ENCODE measurements at places on chromosomes 16 and 17.
A peak's percentile ranks its signal among the peaks of the same experiment; 100 is the strongest.

GRCh38 chr17:64315032-64315490 is 52.0 kb upstream of the TEX2 start:
- DNase-seq = no peak

DNA sequence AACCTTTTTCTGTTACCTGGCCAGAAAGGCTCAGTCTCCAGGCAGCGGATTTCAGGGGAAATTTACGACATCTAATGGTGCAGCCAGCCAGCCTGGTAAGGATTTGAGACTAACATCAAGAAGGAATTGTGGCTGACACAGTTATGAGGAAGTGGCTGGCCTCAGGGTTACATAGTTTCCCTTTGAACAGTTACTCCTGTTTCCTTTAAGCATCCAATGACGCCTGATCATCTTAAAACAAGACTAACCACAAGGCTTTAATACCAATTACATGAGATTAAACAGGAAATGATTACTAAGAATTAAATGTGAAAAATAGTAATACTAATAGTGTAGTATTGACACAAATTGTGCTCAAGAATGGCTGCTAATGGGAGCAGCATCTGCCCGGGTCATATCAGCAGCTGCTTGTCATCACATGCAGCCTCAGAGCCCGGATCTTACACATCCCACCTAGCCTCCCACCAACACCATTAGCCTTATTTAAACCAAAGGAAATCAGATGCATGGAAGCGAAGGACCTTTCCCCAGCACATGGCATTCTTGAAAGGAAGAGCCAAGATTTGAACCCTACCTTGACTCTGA is 431.8 kb downstream of the PMP22 start:
- peak; percentile 57 for DNase-seq

DNA sequence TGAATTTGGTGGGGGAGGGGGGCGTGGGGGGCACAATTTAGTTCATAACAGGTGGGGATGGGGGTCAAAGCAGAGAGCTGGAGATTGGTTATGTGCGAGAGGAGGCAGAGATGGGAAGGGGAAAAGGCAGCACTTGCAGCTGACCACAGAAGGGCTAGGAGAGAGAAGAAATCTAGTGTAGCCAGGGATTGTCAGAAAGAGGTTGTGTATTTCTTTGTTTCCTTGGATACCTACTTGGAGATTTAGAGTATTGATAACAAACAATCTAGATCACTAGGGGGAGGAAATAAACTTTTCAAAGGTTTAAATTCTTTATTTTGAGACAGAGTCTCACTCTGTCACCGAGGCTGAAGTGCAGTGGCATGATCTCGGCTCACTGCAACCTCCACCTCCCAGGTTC is 47.1 kb upstream of the YPEL2 start:
- no peak for DNase-seq

DNA sequence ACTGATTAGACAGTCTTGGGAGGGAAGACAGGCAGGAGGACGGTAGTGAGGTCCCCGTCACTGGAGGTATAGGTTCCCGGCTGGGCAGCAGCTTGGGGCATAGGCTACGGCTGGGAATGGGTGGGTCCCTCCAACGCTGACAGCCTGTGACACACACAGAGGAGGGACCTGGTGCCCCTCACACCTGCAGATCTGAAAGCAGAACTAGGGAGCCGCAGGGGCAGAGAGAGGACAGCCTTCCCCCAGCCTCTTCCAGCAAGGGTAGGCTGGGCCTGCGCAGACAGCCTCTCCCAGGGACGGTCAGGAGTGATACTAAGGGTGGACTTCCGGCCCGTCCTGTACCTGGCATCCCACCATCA is 2.0 kb downstream of the P2RX1 start:
- no peak for DNase-seq

- DNase-seq = no peak
Measured at GRCh38 chr16:51056331-51056730, 94.7 kb downstream of the SALL1 start.

DNA sequence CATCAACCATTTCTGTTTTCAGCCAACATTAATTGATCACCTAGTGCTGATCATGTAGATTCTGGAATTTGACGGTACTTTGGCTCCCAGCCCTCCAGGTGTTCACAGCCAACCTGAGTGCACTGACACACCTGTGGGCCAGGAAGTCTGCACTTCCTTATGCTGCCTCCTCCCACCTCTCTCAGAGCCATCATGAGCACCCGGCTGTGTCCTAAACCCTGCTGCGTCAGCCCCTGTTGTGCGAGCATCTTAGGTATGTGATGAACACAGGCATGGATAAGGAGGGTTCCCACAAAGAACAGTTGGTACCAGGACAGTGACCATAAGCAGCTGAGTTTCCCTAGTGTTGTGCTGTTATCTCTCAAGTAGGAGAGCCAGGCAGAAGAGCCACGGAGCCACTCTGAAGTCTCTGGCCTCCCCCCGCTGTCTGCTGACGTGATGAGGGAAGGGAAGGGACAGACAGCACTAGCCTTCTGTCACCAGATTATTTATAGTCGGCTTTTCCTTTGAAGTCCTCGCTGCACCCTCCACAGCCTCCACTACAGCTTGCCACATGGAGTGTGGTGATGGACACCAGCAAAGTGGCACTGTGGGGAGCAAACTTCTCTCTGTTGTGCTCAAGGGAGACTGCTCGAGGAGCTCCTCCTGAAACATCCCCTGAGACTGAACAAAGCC is 162.8 kb upstream of the ANKFN1 start:
- no peak for DNase-seq

DNA sequence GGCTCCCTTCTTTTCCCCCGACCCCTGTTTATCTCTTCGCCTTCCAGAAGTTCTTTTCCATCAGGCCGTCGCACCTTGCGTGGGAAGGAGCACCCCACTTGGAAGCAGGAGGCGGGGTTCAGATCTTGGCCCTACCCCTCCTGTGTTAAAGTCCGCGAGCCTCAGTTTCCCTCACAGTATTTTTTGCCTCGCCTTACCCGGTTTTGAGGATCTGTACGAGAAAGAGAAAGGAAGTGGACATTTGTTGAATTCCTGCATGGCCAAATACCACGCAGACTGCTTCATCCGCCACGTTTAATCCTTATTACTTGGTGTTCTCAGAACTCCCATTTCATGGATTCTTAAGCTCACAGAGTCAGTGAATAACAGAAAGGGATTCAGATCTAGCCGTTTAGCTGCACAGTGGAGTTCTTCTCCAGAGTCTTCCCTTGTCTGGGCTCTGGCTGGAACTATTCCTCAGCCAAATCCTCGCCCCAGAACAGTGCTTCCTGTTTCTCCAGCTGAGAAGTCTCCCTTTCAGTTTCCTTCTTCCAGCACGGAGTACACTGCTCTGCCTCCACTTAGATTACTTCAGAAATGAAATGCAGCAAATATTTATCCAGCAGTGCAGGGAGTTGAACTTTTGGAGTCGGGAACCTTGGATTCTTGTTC is 590 bp downstream of the TMEM219 start:
- peak; percentile 50 for DNase-seq

- peak; percentile 27 for DNase-seq
Measured at GRCh38 chr16:79463841-79464240, 136.7 kb downstream of the MAF start.

DNA sequence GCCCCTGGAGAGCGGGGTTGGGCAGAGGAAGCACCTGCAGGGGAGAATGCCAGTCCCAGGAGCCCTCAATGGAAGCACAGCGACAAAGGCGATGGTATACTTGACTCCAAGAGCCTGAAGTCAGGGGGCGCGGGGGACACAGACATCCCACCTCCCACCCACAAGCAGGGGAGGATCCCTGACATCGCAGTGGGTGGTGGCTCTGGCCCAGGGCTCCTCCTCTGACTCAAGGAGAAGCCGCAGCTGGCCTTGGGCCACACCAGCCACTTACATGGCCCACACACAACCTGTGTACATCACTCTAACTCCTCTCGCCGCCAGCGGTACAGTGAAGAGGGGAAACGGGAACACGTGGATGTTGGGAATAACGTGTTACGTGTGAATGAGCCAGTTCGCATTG is 44.3 kb downstream of the FZD2 start:
- no peak for DNase-seq

GRCh38 chr16:87457061-87457611 is 35.7 kb downstream of the ZCCHC14 start:
- no peak for DNase-seq

GRCh38 chr16:29814592-29814991 is 1.4 kb upstream of the PAGR1 start:
- DNase-seq = no peak
